ENCODE measurements at places on chromosomes 12 and 14.
A peak's percentile ranks its signal among the peaks of the same experiment; 100 is the strongest.

DNA sequence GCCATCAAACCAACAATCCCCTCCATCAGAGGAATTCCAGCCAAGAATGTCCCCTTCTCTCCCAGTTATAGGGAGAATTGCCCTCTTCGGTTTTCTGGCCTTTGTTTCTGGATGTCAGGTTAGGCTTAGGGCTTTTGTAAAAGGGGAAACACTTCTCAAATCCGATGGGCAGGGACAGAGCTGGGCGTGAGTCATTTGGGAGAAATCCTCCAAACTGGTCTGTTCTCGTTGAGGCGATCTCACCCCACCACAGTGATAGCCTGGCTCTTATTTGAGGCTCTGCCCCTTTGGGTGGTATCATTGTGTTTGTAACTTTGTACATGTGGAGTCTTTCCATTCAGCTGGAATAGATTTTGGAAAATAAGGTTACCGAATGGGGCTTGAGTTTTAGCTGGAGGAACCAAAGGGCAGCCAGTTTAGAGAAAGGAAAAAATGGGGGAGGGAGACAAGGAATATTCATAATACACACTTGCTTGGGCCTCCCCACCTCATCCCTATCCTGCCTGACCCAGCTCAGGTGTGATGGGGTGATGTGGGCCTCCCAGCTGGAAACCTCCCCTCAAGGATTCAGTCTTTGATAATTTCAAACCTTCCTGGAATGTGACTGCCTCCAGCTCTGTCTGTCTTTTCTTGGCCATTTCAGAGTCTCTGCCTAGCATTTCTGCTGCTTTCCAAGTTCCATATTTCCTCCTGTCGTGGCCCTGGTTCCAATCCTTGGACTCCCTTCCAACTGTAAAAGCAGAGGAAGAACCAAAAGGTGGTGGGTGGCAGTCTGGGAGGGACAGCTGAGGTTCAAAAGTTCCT, 7.5 kb downstream of the HOXC4 start:
- DNase-seq = no peak

DNA sequence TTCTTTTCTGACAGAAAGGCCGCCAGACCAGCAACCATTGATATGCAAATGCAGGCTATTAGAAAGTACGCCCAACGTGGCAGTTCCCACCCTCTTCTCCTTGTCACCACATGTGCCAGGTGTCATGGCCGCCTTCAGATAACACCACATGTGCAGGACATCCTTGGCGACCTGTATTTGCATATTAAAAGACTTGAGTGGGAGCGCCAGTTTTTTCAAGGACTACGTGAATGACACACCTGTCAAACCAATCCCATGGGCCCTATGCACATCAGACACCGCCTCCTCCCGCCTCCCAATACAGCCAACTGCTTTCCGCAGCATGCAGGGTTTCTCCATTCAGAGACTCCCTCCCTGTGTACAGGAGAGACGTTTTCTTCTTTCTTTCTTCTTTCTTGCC, 318.6 kb upstream of the FAR2 start:
- no peak for DNase-seq

- no peak for DNase-seq
Measured at GRCh38 chr12:47071241-47071852, 8.1 kb upstream of the PCED1B start.

DNA sequence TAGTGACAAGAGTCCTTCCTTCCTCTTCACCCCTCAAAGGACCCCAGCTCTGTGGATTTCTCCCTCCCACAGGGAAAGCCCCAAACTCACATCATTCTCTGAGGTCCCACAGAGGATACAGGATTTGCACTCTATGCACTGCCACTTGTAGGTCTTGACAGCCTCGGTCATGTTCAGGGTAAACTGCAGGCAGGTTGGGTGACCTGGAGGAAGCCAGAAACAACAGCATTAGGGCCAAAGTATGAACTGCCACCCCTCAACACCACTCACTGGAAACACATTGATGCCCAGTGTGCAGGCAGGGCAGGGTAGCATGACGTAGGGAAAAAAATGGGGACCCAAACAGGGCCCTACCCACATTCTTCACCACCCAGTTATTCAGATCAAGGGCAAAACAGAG, 264.4 kb downstream of the DPF3 start:
- no peak for DNase-seq

- peak; percentile 50 for DNase-seq
Measured at GRCh38 chr12:98532687-98533304, 17.4 kb downstream of the TMPO start.

GRCh38 chr14:93035917-93036651, 79.6 kb downstream of the ITPK1 start:
- DNase-seq = peak; percentile 97

- no peak for DNase-seq
Measured at GRCh38 chr14:40347675-40348074, 915.4 kb upstream of the FBXO33 start.

GRCh38 chr14:89331398-89331797, 85.6 kb downstream of the FOXN3 start:
- DNase-seq = peak; percentile 51

- no peak for DNase-seq
Measured at GRCh38 chr14:68576031-68576430, 216.8 kb downstream of the ZFP36L1 start.

GRCh38 chr12:3965046-3965445, 91.8 kb upstream of the PARP11 start:
- DNase-seq = no peak

DNA sequence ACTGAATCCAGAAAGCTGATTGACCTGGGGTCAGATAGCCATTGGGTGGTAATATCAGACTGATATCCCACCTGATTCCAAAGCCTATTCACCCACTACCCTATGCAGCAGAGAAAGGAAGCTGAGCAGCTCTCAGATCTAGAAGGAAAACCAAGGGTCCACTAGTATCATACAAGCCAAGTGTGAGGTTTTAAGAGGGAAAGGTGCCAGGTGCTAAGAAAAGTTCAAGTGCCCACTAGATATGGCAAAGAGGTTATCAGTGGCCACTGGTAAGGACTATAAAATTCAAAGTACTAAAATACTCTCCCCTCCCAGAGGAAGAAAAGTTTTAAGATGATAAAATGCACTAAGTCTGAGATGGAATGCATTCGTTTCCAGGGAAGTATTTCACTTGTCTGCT, 85.6 kb downstream of the PPM1H start:
- DNase-seq = no peak

GRCh38 chr14:50736932-50737419, 68.9 kb upstream of the SAV1 start:
- DNase-seq = no peak

- DNase-seq = no peak
Measured at GRCh38 chr14:41597647-41598046, 9.0 kb upstream of the LRFN5 start.

DNA sequence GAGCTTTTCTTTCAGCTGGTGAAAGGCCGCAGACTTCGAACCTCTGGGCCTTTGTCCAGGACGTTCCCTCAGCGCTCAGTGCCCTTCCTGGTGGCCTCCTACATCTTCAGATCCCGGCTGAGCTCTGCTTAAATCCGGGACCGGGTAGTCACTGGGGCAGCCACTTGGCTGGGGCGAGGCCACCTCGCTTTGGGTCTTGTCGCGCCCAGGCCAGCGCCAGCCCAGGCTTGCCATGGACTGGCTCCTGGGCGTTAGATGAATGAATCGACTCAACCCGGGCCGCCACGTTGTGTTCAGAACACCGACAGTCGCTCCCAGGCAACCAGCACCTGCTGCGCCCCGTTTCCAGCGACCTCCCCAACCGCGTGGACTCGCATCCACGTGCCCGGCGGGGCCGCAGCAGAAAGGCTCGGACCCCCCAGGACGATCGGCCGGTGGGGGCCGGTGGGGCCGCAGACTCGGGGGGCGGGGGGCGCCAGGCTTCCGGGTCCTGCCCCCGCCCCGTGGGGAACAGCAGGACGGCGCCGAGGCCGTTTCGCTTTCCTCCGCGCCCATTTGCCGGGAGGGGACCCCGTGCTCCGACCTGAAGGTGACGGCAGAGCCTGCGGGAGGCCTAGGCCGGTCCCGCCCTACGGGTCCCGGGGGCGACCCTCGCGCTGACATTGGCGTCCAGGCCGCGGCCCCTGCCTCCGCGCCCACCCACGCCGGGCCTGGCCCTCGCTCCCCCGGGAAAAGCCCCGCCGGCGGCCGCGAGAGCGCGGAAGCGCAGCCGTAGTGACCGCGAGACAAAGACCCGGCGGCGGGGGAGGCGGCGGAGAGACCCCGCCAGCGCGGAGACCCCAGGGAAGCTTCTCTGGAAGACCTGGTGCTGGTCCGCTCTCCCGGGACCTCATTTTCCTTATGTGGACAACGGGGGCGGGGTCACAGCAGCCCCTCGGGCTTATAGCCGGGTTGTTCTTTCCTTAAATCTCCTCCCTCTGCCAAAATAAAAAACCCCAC, 37.3 kb upstream of the RCOR1 start:
- DNase-seq = no peak

GRCh38 chr12:55061024-55061423, 41.2 kb downstream of the NEUROD4 start:
- DNase-seq = no peak

GRCh38 chr14:34931206-34931605, 51.6 kb upstream of the SRP54 start:
- DNase-seq = peak; percentile 23

GRCh38 chr14:73763396-73763795, 49.2 kb upstream of the PNMA1 start:
- no peak for DNase-seq

- no peak for DNase-seq
Measured at GRCh38 chr12:130214686-130215395, 52.6 kb downstream of the FZD10 start.

- no peak for DNase-seq
Measured at GRCh38 chr14:59768855-59769375, 101.7 kb downstream of the RTN1 start.

- DNase-seq = no peak
Measured at GRCh38 chr12:120563495-120563894, 17.7 kb downstream of the POP5 start.

GRCh38 chr12:45872446-45872845, 117.9 kb downstream of the SCAF11 start:
- DNase-seq = no peak

DNA sequence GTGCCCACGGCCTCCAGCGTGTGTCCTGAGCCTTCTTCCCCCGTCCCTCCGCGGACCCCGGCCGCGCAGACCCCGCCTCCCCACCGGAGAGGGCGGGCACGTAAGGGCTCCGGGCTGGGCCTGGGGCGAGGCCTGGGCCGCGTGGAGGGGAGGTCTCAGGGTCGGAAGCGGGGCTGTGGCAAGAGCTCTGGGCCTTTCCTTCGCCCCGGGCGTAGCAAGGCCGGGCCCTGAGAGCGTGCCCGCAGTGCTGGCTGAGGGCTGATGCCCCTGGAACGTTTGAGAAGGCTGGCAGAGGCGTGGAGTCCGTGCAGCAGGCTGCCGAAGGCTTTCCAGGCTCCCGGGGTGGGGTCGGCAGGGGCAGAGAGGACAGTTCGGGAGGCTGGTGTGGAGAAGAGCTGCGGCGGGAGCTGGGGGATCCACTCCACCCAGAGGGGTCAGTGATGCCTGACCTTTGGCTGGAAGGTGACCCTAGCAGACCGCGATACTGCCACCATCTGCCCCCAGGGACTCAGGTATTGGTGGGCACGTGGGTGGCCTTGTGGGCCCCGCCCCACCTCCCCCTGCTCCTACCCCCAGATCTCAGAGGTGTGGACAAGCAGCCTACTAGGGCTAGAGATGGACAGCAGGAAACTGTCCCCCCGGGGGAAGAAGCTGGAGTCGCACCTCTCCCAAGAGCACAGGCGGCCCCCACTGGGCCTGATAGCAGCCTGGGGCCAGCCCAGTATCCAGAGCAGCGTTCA, 558 bp downstream of the TEX22 start:
- DNase-seq = peak; percentile 20

DNA sequence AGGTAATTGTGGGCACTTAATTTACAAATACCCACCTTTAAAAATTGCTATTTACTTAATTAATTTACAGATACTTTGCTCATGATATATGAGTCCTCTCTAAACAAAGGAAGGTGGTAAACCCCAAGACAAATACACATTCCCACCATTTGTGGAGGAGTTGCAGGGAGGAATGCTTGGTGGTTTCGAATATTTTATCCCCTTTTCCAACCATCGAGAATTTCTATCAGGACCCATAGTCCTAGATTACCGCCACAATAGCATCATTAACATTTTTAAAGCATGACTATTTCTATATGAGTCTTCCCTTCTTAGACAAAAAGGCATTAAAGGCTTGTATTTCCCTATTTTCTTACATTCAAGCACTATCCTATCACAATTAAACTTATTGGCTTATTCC, 34.2 kb upstream of the PLEKHA5 start:
- DNase-seq = no peak

DNA sequence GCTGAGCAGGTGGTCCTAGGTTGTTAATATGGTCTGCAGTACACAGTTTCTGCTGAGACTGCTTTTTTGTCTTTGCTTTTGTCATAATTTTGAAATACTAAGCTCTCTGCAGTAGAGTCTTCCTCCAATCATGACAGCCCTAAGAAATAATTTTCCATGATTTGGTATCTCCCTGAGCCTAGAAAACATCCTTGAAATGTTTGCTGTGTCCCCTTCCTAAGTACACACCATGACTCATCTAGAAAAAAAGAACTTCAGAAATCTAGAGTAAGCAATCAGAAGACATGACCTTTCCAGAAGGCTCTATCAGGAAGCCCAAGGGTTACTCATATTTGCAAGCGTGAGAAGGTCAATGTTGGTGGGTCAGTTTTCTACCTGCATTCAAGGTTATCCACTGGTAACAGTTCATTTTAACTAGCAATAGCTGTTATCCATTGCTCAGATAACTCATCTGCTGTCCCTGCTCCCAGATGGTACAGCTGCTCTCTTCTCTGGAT, 16.4 kb downstream of the DAD1 start:
- DNase-seq = peak; percentile 39

- no peak for DNase-seq
Measured at GRCh38 chr14:103731481-103731880, 15.9 kb downstream of the ZFYVE21 start.

GRCh38 chr12:68559984-68560850, 50.5 kb upstream of the RAP1B start:
- no peak for DNase-seq

DNA sequence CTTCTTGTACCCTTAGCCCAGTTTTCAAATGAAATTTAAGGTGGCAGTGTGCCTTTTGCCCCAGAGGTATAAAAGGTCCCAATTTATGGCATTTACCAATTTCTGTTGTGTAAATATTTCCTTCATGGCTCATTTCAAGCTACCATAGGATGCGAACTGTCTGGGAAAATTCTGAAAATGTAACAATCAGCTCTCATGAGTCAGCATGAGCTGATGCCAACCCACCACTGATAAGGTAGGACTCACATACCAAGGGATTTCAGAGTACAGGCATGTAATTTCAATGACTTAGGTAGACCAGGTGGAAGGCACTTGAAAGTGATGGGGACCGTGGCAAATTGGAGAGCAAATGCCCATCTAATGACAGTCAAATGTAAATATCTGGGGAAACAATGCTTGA, 169.5 kb downstream of the TTC8 start:
- no peak for DNase-seq

GRCh38 chr12:123064366-123064765, 83.9 kb downstream of the ARL6IP4 start:
- DNase-seq = no peak
